Cardiac septum (tissue), 1 donor: ENCODE measurements at places on chromosomes 11 and 22. TPM values are rescaled to one million over a fixed set of nuclear protein-coding genes. Genes with fewer than 3 reads are reported as not detected.

GRCh38 chr11:255176-255575 lies 18.4 kb downstream of the PSMD13 start:
- DNase-seq: no peak

DNA sequence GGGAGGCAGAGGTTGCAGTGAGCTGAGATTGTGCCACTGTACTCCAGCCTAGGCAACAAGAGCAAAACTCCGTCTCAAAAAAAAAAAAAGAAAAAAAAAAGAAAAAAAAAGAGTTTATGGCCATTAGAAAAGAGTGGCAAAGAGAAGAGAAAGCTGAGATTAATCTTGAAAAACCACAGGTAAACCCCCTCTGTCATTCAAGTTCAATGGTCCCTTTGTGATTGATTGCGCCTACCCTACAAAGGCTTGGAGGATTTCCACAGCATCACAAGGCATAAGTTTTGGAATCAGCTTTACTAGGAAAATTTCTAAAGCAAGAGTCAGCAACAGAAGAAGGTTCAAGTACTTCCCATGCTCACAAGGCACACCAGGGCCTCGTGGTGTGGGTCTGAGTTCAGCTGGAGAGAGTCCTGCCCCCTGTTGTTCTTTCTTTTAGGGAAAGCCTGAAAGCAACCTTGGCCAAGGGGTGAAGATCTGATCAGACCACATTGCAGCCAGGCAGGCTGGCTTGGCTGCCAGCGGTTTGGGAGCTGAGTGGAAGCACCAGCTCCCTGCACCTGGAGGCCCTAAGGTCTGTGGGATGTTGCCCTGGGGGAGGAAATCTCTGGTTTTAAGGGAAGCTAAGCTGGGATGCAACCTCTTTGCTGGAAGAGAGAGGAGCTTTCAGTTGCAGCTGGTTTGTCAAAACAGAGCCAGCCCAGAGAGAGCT lies 41.8 kb downstream of the SLN start:
- DNase-seq: no peak

GRCh38 chr11:69444381-69445130 lies 36.9 kb upstream of the LINC01488 start:
- no peak for DNase-seq

- no peak for DNase-seq
These were observed 7.5 kb downstream of the KREMEN1 start for GRCh38 chr22:29080106-29080975.

DNA sequence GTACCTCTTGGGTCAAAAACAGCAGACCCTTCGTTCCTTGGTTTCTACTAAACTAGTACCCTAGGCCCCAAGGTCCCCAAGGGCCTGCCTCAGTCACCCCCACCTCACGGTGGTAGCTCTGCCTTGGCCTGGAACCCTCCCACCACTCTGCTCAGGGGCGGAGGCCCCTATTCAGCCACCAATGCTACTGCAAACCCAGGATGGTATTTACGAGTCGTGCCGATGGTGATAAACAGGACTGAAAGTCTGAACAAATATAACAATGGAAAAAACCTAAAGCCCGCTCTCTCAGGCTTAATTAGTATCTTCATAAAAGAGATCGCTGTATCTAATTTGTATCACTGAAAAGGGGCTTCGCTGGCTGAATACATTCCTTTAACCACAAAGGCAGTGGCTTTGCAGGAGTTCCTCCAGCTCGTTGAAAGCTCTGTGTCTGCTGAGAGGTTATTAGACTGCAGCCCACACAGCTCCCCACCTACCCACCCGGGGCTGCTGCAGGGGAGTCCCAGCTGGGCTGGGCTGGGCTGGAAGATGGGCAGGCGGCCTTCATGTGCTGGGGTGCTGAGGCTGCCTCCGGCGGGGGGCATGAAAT lies 15.2 kb downstream of the SHISAL1 start:
- no peak for DNase-seq

GRCh38 chr11:17351172-17351509 lies 459 bp upstream of the NCR3LG1 start:
- no peak for DNase-seq

The SLC35E4 gene
- 4.2 TPM for total RNA-seq

The FXYD6 gene
- total RNA-seq: 28.0 TPM
